ENCODE measurements at places on chromosomes 7 and 10.

DNA sequence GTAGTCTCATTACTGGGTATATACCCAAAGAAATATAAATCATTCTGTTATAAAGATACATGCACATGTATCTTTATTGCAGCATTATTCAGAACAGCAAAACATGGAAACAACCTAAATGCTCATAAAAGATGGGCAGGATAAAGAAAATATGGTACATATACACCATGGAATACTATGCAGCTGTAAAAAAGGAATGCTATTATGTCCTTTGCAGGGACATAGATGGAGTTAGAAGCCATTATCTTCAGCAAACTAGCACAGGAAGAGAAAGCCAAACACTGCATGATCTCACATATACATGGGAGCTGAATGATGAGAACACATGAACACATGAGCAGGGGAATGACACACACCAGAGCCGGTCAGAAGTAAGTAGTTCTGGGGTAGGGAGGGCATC lies 297.4 kb upstream of the GLI3 start:
- no peak for DNase-seq

DNA sequence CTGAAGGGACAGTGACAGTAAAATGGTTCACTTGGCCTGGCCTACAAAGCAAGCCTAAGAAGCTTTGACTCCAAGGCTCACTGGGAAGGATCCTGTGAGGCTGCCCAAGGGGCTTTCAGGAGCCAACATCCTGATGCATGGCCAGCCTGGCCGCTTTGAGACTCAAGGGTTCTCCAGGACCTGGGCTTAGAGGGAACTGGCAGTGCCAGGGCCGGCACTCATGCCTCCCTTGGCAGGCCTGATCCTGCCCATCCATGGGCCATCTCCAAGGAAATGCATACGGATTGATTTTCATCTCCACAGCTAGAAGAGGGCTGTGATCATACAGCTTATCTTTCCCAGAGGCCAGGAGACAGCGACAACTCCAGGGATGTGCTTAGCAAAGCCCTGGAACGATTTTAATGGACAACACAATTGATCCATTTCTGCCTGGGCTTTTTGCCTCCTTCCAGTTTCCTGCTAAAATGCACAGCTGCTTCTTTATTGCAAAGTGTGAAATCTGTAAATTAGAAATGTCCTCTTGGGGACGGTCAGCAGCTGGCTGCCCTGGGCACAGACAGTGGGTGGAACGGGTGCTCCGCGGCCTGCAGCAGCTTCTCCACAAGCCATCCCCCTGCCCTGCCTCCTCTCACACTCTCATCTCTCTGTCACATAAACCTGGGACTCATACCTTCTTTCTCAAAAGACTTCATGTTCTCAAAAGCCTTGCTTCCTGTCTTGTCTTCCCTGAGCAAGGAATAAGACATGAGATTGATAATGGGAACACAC lies 288.5 kb downstream of the GRID1 start:
- no peak for DNase-seq

DNA sequence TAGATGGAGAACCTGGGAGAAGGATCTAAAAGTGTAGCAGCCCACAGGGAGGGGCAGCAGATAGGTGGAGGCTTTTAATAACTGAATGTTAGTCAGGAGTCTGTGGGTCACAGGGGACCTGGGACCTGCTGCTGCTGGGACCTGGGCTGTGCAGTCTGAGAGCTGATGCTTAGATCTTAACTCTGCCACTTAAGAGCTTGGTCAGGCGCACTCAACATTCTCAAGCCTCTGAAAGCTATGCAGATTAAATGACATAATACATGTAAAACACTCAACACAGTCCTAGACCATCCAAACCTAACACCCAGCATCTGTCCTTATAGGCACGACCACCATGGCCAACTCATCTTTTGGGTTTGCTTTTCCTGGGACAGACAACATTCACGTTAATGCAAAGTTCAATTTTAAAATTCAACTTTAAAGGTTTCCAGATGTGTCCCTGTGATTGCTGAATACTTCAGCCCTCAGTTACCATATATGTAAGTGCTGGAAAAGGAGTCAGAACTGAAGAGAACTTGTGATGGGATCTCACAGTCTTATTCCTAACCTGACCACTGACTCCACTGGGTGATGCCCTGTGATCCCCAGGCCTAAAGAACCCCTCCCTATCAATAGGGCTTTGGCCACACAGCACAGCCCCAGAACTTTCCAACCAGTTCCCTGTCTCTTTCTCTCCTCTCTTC lies 321.0 kb downstream of the PLXNA4 start:
- DNase-seq: no peak

- DNase-seq: no peak
These were observed 17.4 kb downstream of the C7orf57 start for GRCh38 chr7:48052748-48053147.

DNA sequence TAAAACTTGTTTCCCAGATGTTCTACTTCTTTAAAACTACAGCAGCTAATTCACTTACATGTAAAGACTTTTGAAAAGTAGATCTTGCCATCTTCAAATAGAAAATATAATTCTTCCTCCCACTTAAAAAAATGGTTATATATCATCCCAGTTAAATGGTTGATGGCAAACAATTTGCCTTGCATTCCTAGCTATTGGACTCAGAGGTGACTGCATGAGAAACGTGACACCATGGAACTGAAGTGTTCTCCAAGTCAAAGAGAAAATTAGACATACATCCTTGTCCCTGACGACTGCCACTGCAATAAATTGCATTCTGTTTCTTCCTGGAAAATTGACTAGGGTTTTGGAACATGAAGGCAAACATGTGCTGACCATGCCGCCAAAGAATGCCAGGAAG lies 95.0 kb upstream of the POM121L12 start:
- DNase-seq: no peak

- no peak for DNase-seq
These were observed 650.5 kb downstream of the SORCS3 start for GRCh38 chr10:105291571-105291970.

DNA sequence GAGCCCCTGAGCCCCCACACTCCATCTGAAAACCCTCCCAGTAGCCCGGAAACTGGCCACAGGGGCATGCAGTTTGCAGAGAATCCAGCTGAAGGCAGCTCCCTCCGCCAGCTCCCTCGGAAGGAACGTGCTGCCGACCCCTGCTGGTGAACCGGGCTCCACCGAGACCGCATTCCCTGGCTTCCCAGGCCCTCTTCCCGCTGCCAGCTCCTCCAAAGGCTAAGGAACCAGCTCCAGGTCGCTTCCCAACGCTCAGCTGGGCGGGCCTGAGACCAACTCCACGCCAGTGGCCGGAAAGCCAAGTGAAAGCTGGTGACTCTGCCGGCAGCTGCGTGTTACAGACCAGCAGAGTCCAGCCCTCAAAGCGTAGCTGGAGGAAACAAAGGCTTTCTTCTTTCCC lies 35.8 kb downstream of the GPER1 start:
- DNase-seq: no peak

DNA sequence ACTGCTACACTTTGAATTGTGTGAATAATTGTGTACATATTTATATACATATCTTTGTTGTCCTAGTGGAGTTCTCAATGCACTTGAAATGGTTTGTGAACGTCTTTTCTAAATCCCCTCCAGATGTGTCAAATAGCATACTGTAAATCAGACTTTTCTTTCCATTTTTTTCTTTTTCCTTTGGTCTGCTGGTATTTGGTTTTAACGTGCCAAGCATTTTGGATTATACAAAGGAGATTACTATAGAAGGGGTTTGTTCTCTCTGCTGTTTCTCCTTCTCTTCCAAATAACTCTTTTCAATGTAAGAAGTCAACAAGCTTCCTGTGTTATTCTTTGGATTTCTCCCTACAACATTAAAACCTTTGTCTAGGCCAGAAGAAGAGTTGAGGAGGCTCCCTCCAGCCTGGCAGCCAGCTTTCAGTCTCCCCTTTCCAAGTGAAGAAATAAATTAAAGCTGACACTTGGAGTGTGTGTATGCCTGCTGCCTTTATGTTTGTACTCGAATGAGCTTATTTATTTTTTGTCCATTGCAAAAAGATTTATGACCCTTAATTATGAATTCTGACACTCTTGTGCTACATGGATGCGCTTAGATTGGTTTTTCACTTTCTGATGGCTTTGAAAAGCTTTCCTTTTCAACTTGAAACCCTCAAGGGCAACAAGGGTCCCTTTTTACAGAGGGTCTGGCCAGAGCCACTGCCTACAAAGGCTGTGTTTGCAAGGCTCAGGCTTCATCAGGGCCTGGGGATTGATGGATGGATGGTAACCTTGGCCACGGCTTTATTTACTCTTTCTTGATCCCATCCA lies 107.8 kb downstream of the RAB18 start:
- DNase-seq: no peak

GRCh38 chr10:65040796-65041195 lies 1519.6 kb downstream of the REEP3 start:
- no peak for DNase-seq

DNA sequence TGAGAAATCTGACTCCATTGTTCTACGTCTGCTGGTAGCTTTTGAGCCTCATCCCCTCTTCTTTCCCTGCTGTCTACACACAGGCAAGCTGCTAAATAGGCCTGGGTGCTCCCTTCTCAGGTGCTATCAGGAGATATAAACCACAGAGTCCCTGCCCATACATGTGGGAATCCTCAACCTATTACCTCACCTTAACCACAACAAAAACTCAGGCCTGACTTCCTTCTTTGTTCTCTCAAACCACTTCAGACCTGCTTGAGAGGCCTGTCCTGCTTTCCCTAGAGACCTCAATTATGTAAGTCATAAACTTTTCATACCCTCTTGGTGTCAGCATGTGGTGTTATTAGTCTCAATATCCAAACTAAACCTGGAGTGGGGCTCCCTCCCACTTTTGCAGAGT lies 75.0 kb upstream of the MAGI2 start:
- no peak for DNase-seq

DNA sequence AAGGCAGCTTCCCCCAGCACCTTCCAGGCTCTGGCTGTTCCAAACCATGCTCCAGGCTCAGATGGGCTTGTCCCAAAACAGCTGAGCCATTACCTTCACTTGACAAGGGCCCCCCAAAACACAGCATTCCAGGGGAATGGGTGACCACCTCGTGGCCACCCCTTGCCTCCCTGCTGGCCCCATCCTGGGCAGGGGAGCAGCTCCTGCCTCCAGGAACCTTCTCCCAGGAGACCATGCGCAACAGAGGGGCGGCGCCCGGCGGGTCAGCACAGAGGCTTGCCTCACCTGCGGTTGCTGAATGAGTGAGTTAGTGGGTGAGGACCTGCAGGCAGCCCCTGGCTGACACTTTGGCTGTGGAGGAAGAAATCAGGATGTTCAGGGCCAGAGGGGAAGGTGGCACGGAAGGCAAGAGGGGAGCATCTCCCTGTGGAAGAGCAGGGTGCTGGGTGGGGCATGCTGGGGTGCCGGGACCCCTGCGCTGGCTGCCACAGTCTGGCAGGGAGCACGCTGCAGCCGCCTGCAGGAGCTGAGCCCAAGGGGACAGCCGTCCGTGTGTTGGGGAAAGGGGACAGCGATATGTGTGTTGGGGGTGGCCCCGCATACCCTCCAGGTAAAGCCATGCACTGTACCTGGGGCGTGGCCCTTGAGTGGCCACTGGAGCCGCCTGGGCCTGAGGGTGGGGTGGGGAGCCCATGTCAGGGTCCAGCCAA lies 54.7 kb downstream of the PWWP2B start:
- no peak for DNase-seq

GRCh38 chr10:70659306-70659705 lies 13.0 kb upstream of the ADAMTS14 start:
- no peak for DNase-seq

DNA sequence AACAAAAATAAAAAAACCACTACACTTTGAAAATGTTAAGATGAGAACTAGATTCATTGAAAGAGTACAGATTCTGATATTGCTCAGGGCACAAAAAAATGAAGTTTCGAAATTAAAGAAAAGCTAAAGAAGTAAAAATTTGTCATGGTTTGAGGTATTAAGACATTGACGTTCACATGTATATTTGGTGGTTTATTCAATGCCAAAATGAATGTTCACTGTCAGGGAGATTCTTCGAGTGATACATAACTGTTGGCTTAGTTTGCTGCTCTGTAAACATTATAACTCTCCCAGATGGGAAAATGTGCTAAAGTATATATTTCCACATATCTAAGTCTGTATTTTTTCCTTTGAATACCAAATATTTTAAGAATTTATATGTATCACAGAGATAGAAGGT lies 345.0 kb downstream of the SEMA3D start:
- DNase-seq: no peak

DNA sequence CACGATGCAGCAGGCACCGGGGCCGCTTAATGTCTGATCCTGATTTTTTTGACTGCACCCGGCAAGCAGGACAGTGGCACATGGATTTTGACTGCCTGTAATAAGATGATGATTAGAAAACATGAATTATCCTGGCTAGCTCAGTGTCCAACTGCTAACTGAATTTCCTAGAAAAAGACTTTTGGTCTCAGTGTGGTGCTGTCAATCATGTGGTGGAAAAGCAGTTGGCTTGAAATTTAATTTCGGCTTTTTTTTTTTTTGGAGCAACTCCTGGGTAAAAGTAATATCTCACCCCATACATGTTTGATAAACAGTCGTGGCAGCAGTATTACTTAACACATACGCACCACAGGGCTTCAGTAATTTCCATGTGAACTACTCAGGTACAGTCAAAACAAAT lies 227.7 kb downstream of the FANK1 start:
- DNase-seq: no peak

GRCh38 chr7:30312178-30312577 lies 27.8 kb downstream of the ZNRF2 start:
- DNase-seq: no peak

DNA sequence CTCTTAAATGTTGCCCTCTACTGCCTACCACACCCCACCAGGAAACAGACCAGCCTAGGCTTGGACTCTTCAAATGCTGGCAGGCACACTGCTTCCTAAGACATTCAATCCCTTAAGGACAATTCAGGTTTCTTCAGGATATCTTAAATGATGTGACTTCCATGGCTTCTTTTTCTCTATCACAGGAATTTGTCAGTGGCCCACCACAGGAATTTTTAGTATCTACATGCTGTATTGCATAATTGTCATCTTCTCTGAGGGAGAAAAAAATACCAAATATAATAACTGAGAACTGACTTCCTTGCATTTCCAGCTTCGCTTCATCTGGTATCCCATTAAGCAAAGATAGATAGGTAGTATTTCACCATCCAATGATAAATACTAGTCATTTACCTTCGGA lies 129.3 kb downstream of the WNT2 start:
- no peak for DNase-seq

DNA sequence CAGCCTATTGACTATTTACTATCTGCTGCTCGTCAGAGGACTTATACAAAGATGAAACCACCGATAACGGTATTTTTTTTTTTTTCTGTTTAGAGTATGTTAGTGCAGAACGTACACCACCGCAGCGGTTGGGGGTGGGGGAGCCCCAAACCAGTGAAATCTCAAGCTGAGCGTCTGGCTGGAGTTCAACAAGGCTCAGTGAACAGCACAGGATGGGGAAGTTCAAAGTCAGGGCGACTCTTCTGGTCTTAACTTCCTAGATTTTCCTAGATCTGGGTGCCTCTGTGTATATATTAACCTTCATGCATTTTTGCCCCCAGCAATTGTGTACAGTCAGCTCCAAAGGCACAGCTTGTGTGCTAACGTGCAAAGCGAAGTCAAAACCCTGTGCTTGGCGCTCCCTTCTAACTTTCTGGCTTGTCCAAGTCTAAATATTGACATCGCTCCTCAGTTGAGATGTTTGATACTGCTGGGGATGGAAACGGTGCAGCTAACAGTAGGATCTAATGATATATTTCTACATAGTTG lies 1.1 kb downstream of the RHOBTB1 start:
- DNase-seq: no peak
